ENCODE measurements at places on chromosomes 5 and 9.

- no peak for DNase-seq
These were observed 60.5 kb downstream of the TNFSF8 start for GRCh38 chr9:114869845-114870244.

DNA sequence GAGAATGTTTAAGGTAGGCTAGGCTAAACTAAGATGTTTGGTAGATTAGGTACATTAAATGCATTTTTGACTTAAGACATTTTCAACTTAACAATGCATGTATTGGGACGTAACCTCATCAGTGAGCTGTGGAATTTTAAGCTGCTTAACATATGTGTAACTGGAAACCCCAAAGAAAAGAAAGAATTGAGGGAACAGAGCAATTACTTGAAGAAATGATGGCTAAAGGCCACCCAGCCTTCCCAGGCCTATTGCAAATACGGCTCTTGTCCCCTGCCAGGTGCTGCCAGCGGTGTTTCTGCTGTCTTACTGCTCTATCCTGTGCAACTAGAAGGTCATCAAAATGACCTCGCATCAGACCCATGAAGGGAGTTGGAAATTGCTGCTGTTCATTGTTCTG is 52.0 kb downstream of the RICTOR start:
- no peak for DNase-seq

- no peak for DNase-seq
These were observed 76.8 kb upstream of the TRIO start for GRCh38 chr5:14066326-14066725.

DNA sequence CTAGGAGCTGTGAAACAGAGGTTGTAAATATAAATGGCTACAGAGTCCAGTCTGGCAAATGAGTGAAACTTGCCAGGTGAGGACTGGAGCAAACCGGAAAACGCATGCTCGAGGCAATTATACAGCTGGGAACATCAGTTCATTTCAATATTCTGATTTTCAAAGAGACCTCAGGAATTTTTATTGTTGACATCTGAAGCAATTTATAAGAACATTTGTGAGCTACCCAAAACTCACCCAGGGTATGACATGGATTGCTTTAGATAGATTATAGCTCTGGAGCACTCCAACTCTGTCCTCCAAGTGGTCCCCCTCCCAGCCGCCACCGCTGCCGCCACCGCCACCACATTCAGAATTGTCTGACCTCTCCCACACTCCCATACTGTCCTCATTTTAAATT is 84.6 kb upstream of the GRAMD2B start:
- no peak for DNase-seq

DNA sequence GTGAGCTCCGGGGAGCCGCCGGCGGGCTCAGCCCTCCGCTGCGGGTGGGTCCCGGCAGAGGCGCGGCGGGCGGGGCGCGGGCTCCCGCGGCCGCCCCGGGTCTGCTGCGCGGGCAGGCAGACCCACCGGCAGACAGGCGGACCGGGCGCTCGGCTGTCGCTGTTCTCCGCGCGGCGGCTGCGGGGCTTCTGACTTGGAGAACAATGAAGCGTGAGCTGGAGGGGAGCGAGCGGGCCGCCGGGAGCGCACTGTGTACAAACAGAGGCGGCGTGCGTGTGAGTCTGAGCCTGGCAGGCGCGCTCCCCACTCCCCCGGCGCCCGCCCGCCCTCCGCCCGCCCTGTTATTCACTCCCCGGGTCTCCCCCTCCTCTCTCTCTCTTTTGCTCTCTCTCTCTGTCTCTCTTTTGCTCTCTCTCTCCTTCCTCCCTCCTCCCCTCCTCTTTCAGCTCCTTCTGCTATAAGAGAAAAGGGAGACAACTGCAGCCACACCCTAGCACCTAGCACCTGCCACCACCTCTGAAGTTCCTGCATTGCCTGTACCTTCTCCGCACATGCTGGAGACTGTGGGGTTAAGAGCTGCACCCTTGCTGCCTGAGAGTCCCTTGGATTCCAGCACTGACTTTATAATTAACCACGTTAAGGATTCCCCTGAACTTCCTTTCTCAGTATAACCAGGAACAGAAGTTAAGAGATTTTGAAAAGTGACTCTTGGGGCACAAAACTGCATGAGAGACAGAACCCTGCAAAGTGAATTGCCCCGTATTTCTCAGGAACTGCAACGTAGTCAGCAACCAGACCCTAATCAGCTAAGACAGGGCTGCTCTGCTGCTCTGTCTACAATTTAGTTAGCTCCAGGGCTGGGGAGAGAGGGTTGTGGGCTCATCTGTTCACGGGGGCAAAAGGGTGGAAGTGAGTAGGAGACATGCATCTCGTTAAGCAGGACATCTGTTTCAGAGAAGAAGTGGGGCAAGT is at the start of gene EDIL3:
Gene EDIL3, minus strand, starts transcription at position 277 of the 972 bp plus-strand sequence. CDS start 506 bp downstream, outside the sequence.
- peak; percentile 72 for DNase-seq

DNA sequence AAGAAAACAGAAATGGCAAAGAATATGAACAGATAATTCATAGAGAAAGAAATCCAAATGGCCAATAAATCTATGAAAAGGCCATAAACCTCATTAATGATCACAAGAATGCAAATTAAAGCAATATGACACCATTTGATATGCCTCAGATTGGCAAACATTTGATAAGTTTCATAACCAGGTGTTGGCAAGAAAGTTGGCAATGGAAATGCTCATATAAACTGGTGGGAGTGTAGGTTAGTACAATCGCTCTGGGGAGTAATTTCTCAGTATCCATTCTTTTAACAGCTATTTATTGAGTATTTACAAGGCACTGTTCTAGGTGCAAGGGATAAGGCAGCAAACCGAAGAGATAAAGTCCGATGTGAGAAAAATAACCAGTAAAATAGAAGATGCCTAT is 154.5 kb downstream of the TTLL11 start:
- DNase-seq: no peak

GRCh38 chr5:133520991-133521706 is 91.2 kb downstream of the FSTL4 start:
- no peak for DNase-seq

- DNase-seq: no peak
These were observed 91.2 kb downstream of the UBE2R2 start for GRCh38 chr9:33908114-33908513.

GRCh38 chr9:89436963-89437625 is 60.8 kb downstream of the SEMA4D start:
- no peak for DNase-seq

- DNase-seq: no peak
These were observed 119.6 kb upstream of the RETREG1 start for GRCh38 chr5:16736158-16736995.

DNA sequence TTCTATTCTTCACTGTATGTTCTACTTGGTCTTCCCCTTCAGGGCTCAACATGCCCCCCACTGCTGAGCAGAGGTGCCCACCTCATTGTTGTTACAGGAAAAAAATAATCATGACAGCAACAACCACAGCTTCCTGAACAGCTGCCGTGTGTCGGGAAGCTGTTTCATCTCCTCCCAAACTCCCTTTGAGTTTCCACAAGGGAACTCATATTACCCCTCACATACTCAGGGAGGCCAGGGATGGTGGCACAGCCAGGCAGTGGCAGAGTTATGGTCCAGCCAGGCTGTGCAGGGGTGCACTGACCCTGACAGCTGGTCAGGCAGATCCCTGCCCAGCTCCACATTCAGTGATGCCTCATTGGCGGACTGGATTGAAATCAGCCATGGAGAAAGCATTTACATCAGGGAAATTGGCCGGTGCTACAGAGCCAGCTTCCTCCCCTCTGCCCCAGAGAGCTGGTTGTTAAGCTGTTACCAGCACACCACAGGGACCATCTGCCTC is 37.3 kb downstream of the SARDH start:
- DNase-seq: no peak

DNA sequence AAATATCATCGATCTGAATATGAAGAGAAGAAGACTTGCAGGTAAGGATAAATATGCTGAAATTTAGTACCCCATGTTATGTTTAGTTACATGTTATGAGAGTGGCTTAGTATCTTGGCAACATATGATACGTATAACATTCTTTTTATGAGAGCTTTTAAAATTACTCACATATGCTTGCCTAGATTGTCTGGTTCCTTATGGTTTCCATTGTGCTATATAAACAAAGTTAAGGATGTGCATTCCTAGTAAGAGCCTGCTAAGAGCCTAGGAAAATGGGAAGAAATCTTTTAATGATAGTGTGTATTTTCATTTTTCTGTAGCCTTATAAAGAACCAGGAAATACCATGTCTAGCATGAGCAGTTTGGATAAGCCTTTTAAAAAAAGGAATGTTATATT is 112.0 kb upstream of the KCNN2 start:
- no peak for DNase-seq

DNA sequence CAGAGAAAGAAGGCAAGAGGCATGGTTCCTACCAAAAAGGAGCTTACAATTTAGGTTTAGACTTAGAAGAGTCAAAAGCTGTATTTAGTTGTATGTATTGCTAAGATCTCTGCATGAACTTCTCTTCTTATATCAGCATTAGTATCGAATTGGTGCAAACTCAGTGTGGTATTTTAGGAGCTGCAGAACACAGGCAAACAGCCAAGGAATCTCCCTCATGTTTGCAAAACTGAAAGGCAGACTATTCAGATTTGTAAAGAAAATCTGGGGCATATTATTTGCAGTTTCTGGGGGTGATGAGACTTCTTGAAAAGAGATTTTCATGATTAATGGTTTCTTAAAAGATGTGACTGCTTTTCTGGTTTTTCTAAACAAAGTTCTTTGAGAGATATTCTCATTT is 252.7 kb downstream of the CEMIP2 start:
- DNase-seq: no peak

- no peak for DNase-seq
These were observed 326.5 kb downstream of the NTRK2 start for GRCh38 chr9:84996029-84996428.

DNA sequence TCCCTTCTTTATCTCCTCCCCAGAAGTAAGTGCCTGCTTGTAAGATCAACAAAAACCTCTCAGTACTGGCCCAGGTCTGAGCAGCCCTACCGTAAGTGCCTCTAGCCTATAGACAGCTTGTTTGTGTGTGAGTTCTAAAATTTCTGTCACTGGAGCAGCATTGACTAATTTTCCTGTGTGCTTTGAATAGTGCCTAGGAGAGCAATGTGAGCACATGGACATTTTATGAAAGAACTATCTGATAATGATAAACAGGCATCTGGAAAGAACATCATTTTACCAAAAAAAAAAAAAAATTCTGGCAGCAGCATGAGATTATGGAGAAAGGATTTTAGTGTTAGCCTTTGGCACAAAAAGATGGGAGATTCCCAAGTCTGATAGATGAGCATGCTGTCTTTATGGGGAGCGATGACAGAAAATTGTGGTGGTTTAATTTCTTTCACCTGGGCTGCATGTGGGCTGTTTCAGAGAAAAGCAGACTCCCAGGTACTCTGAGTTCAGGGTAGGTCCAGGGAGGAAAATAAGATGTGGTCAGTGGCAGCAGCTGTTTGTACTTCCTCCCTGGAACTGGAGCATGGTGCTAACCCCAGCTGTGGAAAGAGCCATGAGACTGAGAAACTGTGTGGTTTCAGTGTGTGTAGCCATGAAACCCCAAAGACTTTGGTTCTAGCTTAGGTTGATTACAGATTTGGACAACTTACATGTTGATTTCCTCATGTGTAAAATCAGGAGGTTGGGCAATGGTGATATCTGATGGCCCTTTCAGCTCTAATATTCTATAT is 419.9 kb downstream of the NTRK2 start:
- DNase-seq: no peak

DNA sequence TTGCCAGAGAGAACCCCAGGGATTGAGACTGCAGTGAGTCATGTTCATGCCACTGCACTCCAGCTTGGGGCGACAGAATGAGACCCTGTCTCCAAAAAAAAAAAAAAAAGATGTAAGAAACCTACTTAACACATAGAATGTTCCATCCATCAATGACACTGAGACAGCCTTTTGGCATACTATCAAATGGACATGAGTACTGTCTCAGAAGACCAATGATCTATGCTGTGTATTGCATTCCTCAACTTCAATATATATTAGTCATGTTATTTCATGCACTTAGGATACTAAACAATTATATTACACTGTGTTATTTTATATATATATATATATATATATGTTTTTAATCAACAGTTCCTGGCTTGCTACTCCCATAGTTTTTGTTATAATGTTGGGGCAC is 57.1 kb upstream of the ANKH start:
- DNase-seq: no peak

GRCh38 chr5:27516437-27516836 is 478.1 kb upstream of the CDH9 start:
- DNase-seq: no peak

DNA sequence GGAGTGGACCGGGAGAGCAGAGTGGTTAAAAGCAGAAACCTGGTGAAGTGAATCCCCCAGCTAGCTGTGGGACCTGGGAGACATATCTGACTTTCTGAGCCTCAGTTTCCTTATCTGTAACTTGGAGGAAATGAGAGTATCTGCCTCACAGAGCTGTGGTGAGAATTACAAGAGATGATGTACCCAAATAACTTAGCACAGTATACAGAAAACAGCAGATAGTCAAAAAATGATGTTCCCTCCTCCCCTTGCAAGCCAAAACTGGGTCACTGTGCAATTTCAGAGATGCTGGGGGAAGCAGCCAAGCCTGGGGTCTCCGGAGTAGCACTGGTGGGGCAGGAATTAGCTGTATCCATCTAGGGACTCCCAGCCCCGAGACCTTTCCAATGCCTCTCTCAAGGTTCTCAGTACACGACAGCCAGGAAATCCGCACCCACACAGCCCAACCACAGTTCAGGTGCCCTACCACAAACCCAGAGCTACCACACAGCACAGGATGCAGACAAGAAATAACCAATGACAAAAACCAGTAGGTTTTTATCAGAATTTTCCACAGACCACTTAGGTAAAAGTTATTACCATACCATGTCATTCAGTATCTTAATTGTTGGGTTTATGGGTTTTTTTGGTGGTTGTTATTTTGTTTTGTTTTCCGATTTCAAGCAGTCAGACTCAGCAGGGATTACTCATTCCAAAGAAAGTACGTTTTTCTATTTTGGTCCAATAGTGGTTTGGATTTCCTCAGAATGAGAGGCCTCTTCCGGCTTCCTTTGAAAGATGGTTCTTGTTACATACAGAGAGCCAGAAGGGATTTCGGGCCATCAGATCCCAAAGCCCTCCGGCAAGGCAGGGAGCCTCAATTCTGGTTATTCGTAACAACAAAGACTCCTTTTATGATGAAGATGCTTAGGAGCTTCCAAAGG is 4.9 kb upstream of the HRH2 start:
- DNase-seq: no peak

DNA sequence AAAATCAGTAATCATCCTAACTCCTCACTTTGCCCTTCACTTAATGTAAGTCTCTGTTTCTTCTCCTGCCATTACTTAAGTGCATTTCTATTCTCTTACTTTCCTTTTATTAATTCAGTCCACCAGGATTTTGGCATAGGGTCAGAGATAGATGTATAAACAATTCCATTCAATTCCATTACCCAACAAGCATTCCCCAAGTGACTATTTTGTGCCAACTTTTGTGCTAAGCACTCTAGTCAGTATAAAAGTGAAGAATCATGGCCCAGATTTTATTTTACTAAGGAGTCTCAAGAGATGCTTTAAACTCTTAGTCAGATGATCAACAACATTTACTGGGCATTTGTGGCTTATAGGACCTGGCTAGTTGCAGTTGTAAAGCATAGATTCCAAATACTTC is 159.3 kb downstream of the DMAC1 start:
- no peak for DNase-seq

DNA sequence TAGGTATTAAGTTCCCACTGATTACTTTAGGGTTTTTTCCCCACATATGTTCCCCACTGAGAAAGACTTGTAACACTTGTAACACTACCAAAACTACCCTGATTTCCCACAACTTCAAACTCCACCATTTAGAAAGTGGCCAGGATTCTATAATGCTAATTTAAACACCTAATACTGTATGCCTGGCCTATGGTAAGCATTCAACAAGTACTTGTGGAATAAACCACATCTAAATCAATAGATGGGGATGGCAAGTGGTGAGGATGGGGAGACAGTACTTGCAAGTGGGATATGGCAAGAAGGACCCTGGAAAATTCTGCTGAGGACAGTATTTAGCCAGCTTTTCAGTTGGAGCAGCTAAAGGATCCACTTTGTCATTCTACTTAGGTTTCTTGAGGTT is 210.7 kb downstream of the EBF1 start:
- no peak for DNase-seq

Data from occipital lobe (tissue), 3 donors.